ENCODE measurements at places on chromosomes 5 and 9. TPM values are rescaled to one million over a fixed set of nuclear protein-coding genes. Genes with fewer than 3 reads are reported as not detected.

DNA sequence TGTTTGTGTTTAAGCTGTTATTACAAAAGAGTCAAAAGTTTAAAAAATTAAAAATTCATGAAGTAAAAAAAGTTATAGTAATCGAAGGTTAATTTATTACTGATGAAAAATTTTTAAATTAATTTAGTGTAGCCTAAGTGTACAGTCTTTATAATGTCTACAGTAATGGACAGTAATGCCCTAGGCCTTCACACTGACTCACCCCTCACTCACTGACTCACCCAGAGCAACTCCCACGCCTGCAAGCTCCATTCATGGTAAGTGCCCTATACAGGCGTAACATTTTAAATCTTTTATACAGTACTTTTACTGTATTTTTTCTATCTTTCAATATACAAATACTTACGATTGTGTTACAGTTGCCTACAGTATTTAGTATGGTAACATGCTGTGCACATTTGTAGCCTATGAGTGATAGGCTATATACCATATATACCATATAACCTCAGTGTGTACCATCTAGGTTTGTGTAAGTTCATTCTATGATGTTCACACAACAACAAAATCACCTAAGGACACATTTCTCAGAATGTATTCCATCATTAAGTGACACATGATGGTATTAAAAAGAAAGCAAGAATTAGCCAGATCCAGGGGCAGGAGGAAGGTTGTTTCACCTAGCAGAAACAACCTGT is 40.1 kb downstream of the DCAF10 start:
- no peak overlapping the region for H3K4me3 ChIP-seq
- H3K4me1 ChIP-seq: peaks cover 1% of the 10 kb centered on the region
- no peaks in the 10 kb centered on the region for H3K27me3 ChIP-seq
- DNase-seq: no peak
- H3K36me3 ChIP-seq: peaks cover 13% of the 10 kb centered on the region

The GGTA1 gene
- not detected for total RNA-seq

The TAF9 gene
- total RNA-seq: 52.9 TPM

GRCh38 chr5:173881811-173882575 is 6.2 kb upstream of the CPEB4 start:
- no peak overlapping the region for H3K4me3 ChIP-seq
- no peak for DNase-seq
- H3K36me3 ChIP-seq: peaks cover 11% of the 10 kb centered on the region
- H3K27ac ChIP-seq: no peak overlapping the region

- peaks cover 9% of the 10 kb centered on the region for H3K36me3 ChIP-seq
- no peaks in the 10 kb centered on the region for H3K27me3 ChIP-seq
- no peak overlapping the region for H3K27ac ChIP-seq
- H3K4me3 ChIP-seq: no peak overlapping the region
- no peaks in the 10 kb centered on the region for H3K4me1 ChIP-seq
Observed at GRCh38 chr9:116608064-116608463, 79.0 kb upstream of the TRIM32 start.

The MYMK gene
- total RNA-seq: not detected

GRCh38 chr9:99660191-99660636 is 161.5 kb upstream of the NR4A3 start:
- H3K4me3 ChIP-seq: no peak overlapping the region
- no peak for DNase-seq
- H3K4me1 ChIP-seq: peaks cover 2% of the 10 kb centered on the region
- no peaks in the 10 kb centered on the region for H3K36me3 ChIP-seq

DNA sequence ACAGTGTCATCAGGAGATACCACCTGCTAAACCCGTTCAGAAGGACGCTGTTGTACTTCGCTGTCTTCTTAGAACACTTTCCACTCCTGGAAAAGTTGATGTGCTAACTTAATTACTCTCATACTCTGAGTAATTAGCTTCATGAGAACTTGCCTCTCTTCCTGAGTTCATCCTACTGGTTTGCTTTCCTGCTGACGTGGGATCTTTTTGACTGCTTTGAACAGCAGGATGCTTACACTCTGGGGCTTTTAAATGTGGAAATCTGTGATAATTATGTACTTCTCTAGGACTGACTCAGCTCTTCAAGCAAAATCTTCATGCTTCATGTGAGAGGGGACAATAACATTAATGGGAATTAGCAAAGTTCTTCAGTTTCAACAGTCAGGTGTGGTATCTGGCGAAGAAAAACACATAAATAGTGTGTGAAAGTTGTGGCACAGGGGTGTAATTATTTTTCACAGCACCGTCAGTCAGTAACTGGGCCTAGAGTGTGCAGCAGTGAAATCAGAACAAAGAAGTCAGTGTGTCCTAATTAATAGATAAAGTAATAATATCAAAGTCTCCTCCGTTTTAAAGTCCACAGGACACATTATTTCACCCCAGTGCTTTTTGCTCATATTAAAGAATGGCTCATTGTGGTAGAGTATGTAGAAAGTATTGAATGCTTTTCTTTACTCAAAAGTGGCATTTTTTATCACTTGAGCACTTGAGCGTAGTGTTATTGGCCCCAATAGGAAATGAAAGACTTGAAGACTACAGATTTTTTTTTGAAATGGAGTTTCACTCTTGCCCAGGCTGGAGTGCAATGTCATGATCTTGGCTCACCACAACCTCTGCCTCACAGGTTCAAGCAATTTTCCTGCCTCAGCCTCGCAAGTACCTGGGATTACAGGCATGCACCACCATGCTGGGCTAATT is 140.9 kb upstream of the DMRT1 start:
- no peak for DNase-seq
- no peak overlapping the region for H3K4me3 ChIP-seq
- H3K4me1 ChIP-seq: no peaks in the 10 kb centered on the region
- H3K27me3 ChIP-seq: peaks cover 4% of the 10 kb centered on the region

DNA sequence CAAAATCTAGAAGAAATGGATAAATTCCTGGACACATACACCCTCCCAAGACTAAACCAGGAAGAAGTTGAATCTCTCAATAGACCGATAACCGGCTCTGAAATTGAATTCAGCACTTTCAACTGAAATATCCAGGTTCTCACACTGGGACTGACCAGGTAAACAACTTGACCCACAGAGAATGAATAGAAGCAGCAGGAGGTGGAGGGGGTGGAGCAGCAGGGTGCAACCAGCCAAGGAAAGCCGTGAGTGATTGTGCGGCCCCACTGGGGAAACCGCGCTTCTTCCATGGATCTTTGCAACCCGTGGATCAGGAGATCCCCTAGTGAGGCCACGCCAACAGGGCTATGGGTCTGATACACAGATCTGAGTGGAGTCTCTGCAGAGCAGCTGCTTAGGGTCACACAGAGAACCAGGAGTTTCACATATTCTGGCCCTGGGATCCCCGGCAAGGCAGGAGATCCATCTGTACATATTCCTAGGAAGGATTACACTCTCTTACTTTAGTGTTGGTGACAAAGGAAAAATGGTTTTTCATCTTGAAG is 181.5 kb downstream of the SLCO4C1 start:
- H3K4me1 ChIP-seq: no peaks in the 10 kb centered on the region
- no peak overlapping the region for H3K4me3 ChIP-seq
- no peak for DNase-seq
- no peaks in the 10 kb centered on the region for H3K36me3 ChIP-seq

GRCh38 chr5:162243651-162244050 is 176.1 kb downstream of the GABRG2 start:
- H3K27me3 ChIP-seq: no peaks in the 10 kb centered on the region
- DNase-seq: no peak
- H3K4me1 ChIP-seq: no peaks in the 10 kb centered on the region
- no peaks in the 10 kb centered on the region for H3K36me3 ChIP-seq
- no peak overlapping the region for H3K27ac ChIP-seq
- H3K4me3 ChIP-seq: no peak overlapping the region

GRCh38 chr9:4042991-4043390 is 256.9 kb downstream of the GLIS3 start:
- DNase-seq: no peak
- peaks cover 2% of the 10 kb centered on the region for H3K27me3 ChIP-seq
- no peak overlapping the region for H3K27ac ChIP-seq
- no peak overlapping the region for H3K4me3 ChIP-seq

- no peaks in the 10 kb centered on the region for H3K27me3 ChIP-seq
- no peak for DNase-seq
- peaks cover 36% of the 10 kb centered on the region for H3K4me1 ChIP-seq
- peaks cover 22% of the 10 kb centered on the region for H3K36me3 ChIP-seq
- peak overlapping the region; percentile 56 for H3K27ac ChIP-seq
- H3K4me3 ChIP-seq: no peak overlapping the region
Observed at GRCh38 chr9:136899196-136899595, 12.9 kb downstream of the TRAF2 start.

DNA sequence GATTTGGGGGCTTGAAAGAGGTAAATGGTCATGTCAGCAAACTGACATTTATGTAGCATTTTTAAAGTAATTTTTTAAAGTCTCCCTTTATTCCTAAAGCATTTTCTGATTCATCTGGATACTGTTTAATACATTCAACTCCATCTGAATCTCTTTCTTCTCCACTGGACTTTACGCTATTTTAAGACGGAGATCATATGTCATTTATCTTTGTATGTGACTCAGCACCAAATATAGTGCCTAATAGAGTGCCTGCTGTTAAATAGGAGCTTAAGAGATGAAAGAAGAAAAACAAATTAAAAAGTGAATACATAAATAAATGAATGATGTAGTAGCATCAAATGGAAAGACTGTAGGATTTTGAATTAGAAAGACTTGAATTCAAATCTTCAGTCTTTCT is 548.8 kb upstream of the SMC2 start:
- H3K27ac ChIP-seq: no peak overlapping the region
- H3K27me3 ChIP-seq: no peaks in the 10 kb centered on the region
- no peak for DNase-seq
- H3K4me1 ChIP-seq: no peaks in the 10 kb centered on the region
- H3K36me3 ChIP-seq: no peaks in the 10 kb centered on the region
- no peak overlapping the region for H3K4me3 ChIP-seq

GRCh38 chr5:24854350-24854749 is 209.6 kb upstream of the CDH10 start:
- no peak overlapping the region for H3K27ac ChIP-seq
- H3K4me3 ChIP-seq: no peak overlapping the region
- H3K36me3 ChIP-seq: no peaks in the 10 kb centered on the region
- no peaks in the 10 kb centered on the region for H3K27me3 ChIP-seq

The GPRIN1 gene
- 1.5 TPM for total RNA-seq

- no peaks in the 10 kb centered on the region for H3K27me3 ChIP-seq
- H3K36me3 ChIP-seq: no peaks in the 10 kb centered on the region
- no peak for DNase-seq
- H3K4me3 ChIP-seq: no peak overlapping the region
- no peak overlapping the region for H3K27ac ChIP-seq
Observed at GRCh38 chr5:19179571-19179970, 808.4 kb downstream of the CDH18 start.

DNA sequence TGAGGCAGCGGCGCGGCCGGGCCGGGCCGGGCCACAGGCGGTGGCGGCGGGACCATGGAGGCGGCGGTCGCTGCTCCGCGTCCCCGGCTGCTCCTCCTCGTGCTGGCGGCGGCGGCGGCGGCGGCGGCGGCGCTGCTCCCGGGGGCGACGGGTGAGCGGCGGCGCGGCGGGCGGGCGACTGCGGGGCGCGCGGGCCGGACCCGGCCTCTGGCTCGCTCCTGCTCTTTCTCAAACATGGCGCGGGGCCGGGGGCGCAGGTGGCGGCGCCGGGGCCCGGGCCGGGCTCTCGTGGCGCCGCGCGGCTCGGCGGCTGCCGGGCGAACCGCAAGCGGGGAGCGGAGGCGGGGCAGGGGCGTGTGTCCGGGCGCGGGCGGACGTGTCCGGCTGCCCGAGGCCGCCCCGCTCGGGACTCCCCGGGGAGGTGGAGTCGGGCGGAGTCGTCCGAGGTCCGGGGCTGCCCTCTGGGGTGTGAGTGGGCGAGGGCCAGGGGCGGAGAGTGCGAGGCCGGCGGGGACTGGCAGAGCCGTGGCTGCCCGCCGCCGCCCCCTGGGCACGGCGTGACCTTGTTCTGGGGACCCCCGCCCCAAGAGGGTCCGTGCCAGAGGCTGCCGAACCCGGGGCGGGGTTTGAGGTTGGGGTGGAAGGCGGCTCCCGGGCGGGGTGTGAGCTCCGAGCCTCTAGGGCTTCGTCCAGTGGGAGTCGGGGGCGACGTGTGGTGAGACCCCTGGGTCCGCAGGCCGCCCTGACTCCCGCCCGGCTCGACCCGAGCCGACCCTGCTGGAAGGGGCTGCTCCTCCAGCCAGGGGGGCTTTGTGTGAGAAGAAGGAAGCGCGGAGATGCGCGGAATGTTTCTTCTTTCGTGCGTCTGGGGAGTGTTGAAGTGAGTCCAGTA is 485 bp downstream of the TGFBR1 start:
- peaks cover 52% of the 10 kb centered on the region for H3K4me1 ChIP-seq
- peak overlapping the region; percentile 79 for H3K27ac ChIP-seq
- DNase-seq: no peak
- peak overlapping the region; percentile 86 for H3K4me3 ChIP-seq
- no peaks in the 10 kb centered on the region for H3K27me3 ChIP-seq

DNA sequence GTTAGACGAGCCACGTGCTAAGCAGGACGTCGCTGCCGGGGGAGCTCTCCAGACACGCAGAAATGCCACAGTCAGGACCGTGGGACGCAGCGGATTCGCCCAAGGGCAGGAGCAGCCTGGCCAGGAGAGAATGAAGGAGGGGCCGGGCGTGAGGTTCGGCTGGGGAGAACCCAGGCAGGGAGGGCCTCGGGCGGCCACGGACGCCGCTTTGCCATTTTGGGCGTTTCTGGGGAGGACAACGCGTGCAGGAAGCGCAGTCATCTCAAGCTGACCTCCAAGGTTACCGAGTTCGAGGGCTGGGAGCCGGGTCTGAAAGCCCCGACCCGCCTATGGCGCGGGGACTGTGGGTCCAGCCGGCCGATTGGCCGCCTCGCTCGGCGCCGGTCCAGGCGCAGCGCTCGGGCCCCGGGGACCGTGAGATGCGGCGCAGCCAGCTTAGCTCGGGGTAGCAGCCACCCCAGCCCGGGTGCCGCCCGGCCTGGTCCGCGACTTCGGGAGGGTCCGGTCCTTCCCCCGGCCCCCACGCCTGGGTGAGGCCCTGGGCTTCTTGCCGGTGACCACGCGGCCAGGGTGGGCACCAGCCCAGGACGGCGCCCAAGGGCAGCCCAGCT is 760 bp upstream of the MAN1B1 start:
- no peaks in the 10 kb centered on the region for H3K27me3 ChIP-seq
- peaks cover 12% of the 10 kb centered on the region for H3K36me3 ChIP-seq
- H3K27ac ChIP-seq: peak overlapping the region; percentile 93
- H3K4me1 ChIP-seq: peaks cover 22% of the 10 kb centered on the region
- peak overlapping the region; percentile 92 for H3K4me3 ChIP-seq

The GRM6 gene
- total RNA-seq: not detected

The FAM221B gene
- total RNA-seq: not detected

GRCh38 chr5:56303511-56303910 is 70.4 kb upstream of the ANKRD55 start:
- no peak overlapping the region for H3K4me3 ChIP-seq
- H3K36me3 ChIP-seq: no peaks in the 10 kb centered on the region
- no peak overlapping the region for H3K27ac ChIP-seq
- H3K4me1 ChIP-seq: no peaks in the 10 kb centered on the region
- no peak for DNase-seq

The SLC30A5 gene
- 34.3 TPM for total RNA-seq
